Keratinocyte (primary cell): ENCODE measurements at places on chromosomes 2 and 18. TPM values are rescaled to one million over a fixed set of nuclear protein-coding genes. Genes with fewer than 3 reads are reported as not detected.

The CYP26B1 gene
- polyA plus RNA-seq: 0.75 to 1.8 TPM (median 1.2 TPM) in 3 replicates

The FOXI3 gene
- polyA plus RNA-seq: 0.02 TPM in 1 of 3 replicates, not detected in the others

DNA sequence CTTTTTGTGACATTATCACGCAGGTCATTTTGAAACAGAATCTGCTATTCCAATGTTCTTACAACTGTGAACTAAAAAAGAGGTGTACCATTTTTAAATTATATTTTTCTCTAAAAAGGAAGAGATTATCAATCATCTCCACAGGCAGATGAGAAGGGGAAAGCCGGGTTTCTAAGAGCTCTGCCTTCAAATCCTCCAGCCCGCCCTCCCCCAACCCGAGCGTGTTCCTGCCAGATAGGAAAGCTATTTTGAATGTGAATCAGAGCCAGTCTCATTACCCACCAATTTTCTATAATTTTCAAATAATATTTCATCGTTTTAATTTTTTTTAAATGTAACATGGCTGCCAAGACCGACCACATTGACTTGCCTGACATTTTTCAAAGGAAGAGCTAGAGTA lies 65.9 kb downstream of the KCNF1 start:
- DNase-seq: no peak
- H3K4me1 ChIP-seq: no peaks in the 10 kb centered on the region
- no peak overlapping the region for H3K27ac ChIP-seq
- H3K27me3 ChIP-seq: peaks cover 26% of the 10 kb centered on the region
- no peaks in the 10 kb centered on the region for H3K36me3 ChIP-seq

DNA sequence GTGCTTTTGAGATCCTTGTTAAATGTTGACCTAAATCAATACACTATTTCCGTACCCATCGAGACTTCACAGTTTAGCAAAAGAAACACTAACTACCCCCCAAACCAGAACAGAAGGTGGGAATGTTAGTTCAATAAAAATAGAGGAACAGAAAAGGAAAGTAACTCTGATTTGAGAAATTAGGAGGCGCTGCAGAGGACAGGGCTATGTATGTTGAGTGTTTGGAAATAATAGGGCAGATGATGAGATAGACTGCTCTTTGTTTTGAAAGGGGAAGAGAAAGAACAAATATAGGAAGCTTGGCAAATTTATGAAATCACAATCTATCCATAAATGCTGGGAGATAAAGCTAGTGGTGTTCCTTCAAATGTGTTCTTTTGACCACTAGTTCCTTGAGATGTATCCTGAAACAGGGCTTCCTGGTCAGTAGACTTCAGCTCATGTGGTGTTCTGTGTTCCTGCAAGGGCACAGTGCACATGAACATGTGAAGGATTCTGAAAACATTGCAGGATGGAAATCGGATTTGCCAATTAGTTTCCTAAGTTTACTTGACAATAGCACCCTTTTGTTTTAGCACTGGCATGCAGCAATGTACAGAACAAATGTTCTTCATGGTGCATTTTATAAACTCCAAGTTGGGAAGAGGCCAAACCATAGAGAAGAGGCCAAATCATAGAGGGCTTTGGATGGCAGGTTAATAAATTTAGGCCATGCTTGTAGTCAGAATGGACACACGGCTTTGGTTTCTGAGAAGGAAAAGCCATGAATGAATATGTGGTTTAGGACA lies 39.8 kb downstream of the RHBDD1 start:
- no peaks in the 10 kb centered on the region for H3K27me3 ChIP-seq
- no peaks in the 10 kb centered on the region for H3K4me1 ChIP-seq
- no peak overlapping the region for H3K27ac ChIP-seq
- no peaks in the 10 kb centered on the region for H3K36me3 ChIP-seq
- no peak overlapping the region for H3K4me3 ChIP-seq

DNA sequence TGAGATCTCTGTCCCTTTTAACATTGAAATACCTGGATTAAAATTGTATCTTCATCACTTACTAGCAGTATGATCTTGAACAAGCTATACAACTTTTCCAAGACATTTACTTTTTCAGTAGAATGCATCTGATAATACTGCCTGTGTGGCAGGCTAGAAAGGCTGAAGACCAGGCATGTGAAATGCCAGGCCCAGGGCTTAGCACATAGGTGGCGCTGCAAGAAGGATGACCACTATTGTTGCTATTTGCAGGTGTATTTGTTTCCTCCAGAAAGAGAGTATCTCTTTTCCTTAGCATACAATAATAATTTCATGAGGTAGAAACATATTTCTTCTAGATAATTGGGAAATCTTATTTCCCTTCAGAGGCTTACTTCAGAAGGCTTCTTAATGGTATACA lies 331.3 kb downstream of the THSD7B start:
- no peak overlapping the region for H3K4me3 ChIP-seq
- H3K4me1 ChIP-seq: no peaks in the 10 kb centered on the region
- no peak for DNase-seq
- H3K36me3 ChIP-seq: no peaks in the 10 kb centered on the region
- H3K27me3 ChIP-seq: no peaks in the 10 kb centered on the region

DNA sequence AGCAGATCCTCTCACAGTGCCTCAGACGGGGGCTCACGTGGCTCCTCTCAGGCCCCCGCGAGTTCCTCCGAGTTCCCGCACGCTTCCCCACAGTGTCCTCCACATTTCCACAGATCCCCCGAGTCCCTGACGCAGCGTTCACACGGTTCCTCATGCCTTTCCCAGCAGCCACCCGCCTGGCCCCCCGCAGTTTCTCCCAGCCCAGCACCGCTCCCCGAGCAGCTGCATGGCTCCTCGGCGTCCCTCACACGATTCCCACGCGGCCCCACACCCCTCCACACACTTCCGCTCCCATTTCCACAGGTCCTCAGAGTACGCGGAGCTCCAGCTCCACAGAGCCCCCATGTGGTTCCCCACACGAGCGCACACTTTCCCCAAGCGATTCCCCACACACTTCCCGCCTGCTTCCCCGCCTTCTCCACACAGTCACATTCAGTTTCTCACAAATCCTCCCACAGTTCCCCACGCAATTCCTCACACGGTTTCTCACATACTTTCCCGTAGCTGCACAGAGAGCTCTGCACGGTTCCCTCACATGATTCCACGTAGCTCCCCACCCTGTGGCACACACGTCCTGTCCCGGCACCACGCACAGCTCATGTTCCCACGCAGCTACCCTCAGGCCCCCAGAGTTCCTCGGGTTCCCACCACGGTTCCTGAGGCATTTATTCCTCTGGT lies 39.9 kb downstream of the KIF1A start:
- no peak overlapping the region for H3K4me3 ChIP-seq
- H3K4me1 ChIP-seq: no peaks in the 10 kb centered on the region
- DNase-seq: no peak
- H3K36me3 ChIP-seq: no peaks in the 10 kb centered on the region
- H3K27ac ChIP-seq: no peak overlapping the region

GRCh38 chr2:53130441-53130943 lies 637.1 kb upstream of the CHAC2 start:
- no peaks in the 10 kb centered on the region for H3K27me3 ChIP-seq
- no peaks in the 10 kb centered on the region for H3K36me3 ChIP-seq
- H3K4me3 ChIP-seq: no peak overlapping the region

DNA sequence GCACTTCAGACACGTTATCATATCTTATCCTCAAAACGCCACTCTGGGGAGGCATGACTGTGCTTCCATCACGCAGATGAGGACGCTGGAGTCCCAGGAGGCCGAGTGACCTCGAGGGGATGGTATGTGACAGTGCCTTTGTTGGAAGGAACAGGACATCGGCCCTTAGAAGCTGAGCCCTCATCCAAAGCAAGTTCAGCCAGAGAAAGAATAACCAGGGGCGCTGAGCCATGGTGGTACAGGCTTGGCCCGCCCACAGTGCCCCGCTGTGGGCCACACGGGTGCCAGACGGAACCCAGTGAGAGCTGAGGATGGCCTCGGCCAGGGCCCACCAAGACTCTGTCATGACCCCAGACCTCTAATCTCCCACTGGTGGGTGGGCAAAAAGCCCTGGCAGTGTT lies 31.3 kb downstream of the HS1BP3 start:
- H3K4me3 ChIP-seq: no peak overlapping the region
- H3K36me3 ChIP-seq: peaks cover 7% of the 10 kb centered on the region
- H3K27ac ChIP-seq: no peak overlapping the region
- no peak for DNase-seq

GRCh38 chr2:3454802-3455201 lies 64.5 kb downstream of the ADI1 start:
- DNase-seq: no peak
- no peaks in the 10 kb centered on the region for H3K27me3 ChIP-seq
- H3K4me1 ChIP-seq: no peaks in the 10 kb centered on the region
- H3K4me3 ChIP-seq: no peak overlapping the region
- peaks cover 13% of the 10 kb centered on the region for H3K36me3 ChIP-seq
- H3K27ac ChIP-seq: no peak overlapping the region

GRCh38 chr18:59697236-59697932 lies at the start of gene CCBE1:
CCBE1 (minus strand) TSS chr18:59697423.
- no peaks in the 10 kb centered on the region for H3K36me3 ChIP-seq
- H3K27ac ChIP-seq: peak within 1 kb of the TSS; percentile 59
- H3K27me3 ChIP-seq: no peaks in the 10 kb centered on the region
- peaks cover 53% of the 10 kb centered on the region for H3K4me1 ChIP-seq
- H3K4me3 ChIP-seq: peak within 1 kb of the TSS; percentile 64
